Stimulated activated CD4-positive, alpha-beta T cell treated with anti-CD3 and anti-CD28 coated beads, Interleukin-4, amount 100 ng/mL, for 4 hours (primary cell): ENCODE measurements at places on chromosomes 7 and 10.

- DNase-seq = no peak
Observed at GRCh38 chr10:7520507-7521485, 110.0 kb upstream of the SFMBT2 start.

GRCh38 chr7:15558756-15559155, 3.1 kb downstream of the AGMO start:
- no peak for DNase-seq

- no peak for DNase-seq
Observed at GRCh38 chr7:37377231-37377630, 71.4 kb downstream of the ELMO1 start.

DNA sequence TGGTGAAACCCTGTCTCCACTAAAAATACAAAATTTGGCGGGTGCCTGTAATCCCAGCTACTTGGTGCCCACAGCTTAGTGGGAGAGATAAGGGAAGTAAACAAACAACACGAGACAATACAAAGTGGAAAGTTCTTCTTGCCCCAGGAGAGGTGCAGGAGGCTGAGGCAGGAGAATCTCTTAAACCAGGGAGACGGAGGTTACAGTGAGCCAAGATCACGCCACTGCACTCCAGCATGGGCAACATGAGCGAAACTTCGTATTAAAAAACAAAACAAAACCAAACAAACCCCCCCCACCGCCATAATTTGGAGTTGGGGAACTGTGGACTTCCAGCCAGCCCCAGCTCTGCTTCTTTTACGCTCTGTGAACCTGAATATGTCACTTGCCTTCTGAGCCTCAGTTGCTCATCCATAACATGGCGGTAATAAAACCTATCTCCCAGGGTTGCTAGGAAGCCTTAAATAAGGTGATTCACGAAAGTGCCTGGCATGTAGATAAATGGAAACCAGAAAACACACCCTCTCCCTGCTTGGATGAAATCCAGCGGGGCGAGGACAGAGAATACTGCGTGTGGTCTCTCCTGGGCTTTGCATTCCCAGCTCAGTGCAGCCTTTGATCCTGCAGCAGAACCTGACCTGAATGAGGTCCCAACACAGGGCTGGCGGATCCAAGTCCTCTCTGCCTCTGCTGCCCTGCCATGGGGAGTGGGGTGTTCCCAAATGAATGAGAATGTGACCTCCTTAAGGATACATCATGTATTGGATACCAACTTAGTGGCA, 10.2 kb downstream of the MLXIPL start:
- DNase-seq = no peak

- DNase-seq = no peak
Observed at GRCh38 chr7:110264288-110264687, 826.6 kb upstream of the LRRN3 start.

GRCh38 chr7:35280902-35281301, 27.0 kb upstream of the TBX20 start:
- DNase-seq = no peak

DNA sequence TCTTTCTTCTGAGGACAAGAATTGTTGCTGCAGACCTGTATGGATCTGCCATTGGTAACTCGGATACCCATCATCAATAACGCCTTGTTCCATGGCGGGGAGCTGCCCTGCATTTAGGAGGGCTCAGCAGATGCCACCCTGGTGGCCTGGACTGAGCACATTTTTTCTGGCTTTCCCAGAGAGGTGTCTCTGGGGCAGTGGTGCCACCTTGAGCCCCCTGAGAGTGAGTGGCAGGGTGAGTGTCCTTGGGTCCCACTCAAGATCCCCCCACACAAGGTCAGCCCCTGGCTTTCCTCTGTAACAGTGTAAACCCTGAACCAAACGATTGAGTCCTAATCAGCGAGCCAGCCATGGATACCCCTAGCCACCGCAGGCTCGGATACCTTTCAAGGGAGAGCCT, 258.6 kb downstream of the GLRX3 start:
- DNase-seq = no peak

- no peak for DNase-seq
Observed at GRCh38 chr7:86937363-86937878, 122.0 kb downstream of the ELAPOR2 start.

- DNase-seq = no peak
Observed at GRCh38 chr10:18616337-18616736, 35.0 kb downstream of the NSUN6 start.
